ENCODE measurements at places on chromosomes 1 and 21.

DNA sequence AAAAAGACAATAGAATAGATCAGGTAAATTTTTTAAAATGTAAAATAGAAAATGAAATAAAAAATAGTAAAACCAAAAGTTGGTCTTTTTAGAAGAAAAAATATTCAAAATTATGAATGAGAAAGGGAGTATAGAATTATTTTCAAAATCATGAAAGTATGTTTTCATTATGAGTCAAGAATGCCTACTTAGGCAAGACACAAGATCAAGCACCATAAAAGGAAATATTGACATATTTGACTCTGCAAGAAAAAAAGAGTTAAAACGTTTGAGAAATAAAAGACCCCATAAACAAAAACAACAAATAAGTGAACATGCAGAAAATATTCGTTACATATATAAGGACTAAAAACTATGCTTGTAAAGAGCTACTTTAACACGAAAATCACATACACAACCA, 4.8 kb upstream of the COX20 start:
- no peak for DNase-seq

GRCh38 chr1:234942012-234942332, 186.7 kb downstream of the TOMM20 start:
- DNase-seq: peak; percentile 56

GRCh38 chr1:33231166-33231565, 25.1 kb upstream of the ZNF362 start:
- no peak for DNase-seq

GRCh38 chr1:99672038-99672437, 26.1 kb downstream of the PALMD start:
- no peak for DNase-seq

DNA sequence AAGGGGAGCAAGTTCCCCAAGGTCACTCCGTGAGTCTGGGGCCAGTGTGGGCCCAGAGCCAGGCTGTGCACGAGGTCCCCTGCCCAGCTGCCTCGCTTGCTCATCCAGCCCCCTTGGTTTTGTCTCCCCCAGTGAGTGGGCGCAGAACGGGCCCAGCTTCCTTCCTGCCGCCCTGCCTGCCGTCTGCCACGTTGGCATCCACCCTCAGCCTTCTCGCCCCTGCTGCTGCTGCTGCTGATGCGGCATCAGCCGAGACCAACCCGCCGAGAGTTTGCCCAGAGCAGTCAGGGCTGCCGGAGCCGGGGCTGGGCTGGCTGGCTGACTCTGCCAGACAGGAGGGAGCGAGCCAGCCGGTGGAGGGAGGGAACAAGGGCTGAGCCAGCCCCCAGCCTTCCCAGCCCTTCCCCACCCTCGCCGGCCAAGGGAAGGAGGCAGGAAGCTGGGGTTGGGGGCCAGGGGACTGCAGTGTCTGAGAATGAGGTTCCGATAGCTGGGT, 31.4 kb upstream of the WASF2 start:
- DNase-seq: no peak

- DNase-seq: no peak
Observed at GRCh38 chr1:61123326-61123725, 41.0 kb downstream of the NFIA start.

All from fibroblast of skin of right quadriceps (primary cell).